NCI-H187 treated with DMSO at 0.1 percent for 48 hours (cell line): ENCODE measurements at places on chromosomes 7 and 10.

GRCh38 chr7:134696261-134696660, 49.6 kb downstream of the BPGM start:
- DNase-seq: no peak

DNA sequence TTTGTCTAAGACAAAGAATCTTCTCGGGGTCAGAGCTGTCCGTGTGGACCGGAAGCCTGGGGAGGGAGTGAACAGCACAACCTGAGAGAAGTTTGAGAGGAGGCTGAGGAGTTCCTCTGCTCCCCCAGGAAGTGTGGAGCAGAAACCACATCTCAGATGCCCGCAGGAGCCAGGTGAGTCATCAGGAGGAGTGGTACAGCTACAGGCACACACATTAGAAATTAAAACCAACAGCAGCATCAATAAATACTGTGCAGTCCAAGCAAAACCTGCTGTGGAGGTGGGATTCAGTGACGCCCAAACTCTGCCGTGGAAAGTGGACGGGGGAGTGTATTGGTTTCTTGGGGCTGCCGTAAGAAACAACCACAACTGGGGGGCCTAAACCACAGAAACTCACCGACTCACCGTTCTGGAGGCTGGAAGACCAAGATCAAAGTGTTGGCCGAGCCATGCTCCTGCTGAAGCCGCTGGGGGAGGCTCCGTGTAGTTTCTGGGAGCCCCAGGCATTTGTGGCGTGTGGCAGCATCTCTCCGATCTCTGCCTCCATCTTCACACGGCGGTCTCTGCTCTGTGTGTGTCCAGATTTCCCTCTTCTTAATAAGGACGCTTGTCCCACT, 31.2 kb upstream of the GARS1 start:
- DNase-seq: no peak

DNA sequence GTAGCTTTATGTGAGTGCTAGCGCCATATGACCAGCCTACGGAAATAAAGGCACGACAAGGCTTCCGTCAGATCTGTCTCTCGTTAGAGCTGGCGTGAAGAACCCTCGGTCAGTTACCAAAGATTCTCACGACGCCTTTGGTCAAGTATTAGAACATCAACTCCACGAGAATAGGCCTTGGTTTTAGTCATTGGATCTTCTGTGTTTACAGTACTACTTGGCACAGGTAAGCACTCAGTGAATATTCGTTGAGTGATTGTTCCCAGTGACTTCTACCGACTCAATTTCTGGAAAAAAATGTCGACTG, 316 bp downstream of the RBM48 start:
- DNase-seq: no peak

DNA sequence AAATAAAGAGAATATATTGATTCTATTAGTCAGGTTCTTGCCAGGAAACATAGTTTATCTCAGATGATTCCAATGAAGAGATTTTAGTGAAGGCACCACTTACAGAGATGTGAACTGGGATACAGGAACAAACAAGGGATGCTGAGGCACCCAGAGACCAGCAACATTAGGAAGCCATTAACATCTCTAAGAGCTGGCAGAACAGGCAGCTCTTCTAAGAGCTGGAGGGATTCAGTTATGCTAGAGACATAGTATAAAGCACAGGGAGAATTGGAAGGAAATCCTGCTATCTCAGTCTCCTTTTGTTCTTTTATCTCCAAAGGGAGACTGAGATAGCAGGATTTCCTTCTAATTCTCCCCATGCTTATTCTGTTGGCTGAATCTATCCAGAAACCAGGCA, 22.0 kb downstream of the OR6B1 start:
- no peak for DNase-seq

DNA sequence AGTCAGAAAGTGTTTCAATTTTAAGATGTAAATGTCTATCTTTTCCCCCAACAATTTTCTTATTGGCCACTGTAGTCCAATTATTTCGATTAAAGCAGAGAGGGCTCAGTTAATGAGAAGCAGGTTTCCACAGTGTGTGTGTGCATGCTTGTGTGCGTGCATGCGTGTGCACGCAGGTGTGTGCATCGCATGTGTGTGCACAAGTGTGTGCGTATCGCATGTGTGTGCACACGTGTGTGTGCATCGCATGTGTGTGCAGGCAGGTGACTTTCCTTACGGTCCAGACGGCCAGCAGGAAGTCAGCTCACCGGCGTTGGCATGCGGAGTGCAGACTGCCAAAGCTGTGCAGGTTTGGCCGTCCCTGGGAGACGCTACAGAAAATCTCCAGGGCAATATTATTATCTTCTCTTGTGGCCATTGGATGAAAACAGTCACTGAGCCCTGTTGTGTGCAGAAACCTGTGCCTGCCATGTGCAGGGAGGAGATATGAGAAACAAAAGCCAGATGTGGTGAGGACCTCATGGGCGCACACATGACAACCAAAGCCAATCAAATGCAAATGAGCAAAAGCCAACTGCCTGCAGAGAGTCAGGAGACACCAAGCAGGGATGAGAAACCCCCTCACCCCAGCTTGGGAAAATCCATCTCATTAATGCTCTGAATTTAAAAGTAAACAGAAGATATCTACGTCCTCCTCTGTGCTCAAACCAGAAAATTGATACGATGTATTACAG, 70.4 kb downstream of the C10orf90 start:
- DNase-seq: no peak

GRCh38 chr10:85137253-85137652, 808.9 kb downstream of the CCSER2 start:
- no peak for DNase-seq

DNA sequence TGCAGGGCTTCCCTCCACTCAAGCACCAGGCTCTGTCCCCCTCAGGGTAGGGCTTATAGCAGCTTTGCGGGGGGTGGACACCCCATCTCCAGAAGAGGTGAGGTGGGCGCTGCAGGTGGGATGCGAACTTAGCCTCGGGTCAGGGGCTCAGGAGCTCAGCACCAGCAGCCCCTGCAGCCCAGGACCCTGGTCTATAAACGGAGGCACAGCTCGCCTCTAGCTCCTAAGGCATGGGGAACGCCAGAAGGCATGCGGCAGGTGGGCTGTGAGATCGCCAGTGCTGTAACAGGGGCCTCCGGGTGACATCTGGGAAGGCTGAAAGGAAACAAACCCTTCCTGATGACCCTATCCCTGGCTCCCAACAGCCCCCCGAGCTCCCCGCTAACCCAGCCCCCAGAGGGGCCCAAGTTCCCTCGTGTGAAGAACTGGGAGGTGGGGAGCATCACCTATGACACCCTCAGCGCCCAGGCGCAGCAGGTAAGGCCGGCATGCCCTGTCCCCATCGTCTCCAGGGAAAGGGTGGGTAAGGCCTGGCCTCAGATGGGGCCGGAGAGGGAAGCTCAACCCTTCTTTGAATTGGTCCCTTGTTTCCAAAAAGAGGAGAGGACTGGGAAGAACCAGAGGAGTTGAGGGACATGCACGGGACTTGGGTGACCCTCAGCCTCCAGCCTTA, 4.2 kb downstream of the NOS3 start:
- no peak for DNase-seq

DNA sequence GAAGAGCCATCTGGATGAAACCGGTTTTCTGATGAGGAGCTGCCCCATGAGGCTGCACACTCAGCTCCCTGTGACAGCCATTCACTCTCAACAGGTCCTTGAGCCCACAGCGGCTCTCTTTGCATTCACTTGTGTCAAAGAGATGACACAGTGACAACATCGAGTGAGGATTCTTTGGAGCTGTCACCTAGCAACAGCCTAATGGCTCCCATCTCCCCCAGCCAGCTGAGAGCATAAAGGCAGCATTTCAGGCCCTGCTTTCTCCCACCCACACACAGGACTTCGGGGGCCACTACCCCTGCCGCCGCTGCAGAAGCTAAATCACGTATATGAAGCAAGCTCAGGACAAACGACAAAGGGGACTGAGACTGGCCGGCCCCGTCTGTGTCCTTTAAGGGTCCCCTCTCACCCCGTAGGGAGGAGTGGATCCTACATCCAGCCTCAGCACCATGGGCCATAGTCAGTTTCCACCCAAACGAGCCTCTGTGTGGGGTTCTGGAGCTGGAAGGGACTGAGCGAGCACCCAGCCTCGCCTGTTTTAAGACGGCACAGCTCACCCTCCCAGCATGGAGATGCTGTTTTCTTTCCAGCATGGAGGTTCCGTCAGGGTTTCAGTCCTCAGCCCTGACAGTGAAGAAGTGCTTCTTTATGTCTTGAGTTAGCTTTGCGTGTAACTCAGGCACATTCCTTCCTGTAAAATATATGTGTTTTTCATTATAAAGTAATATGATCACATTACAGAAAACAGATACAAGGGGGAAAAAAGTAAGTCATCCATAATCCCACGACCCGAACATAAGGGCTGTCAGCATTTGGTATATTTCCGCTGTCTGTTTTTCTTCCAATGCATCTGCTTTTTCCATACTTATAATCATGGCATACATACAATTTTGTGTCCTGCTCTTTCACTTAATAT, 4.9 kb downstream of the CPA4 start:
- peak; percentile 93 for DNase-seq

DNA sequence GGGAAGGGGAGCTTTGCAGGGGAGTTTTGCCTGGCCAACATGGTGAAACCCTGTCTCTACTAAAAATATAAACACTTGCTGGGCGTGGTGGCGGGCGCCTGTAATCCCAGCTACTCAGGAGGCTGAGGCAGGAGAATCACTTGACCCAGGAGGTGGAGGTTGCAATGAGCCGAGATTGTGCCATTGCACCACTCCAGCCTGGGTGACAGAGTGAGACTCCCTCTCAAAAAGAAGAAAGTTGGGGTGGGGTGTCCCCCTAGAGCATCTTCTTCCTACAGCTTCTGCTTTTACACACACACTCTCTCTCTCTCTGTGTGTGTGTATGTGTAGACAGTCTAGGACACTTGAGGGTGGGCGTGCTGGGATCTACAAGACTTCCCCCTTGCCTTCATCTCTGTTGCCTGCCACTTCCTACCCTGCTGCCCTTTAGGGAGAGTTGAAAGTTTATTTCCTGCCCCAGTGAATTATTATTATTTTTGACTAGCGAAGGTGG, 21.7 kb downstream of the PLAU start:
- no peak for DNase-seq
